ENCODE measurements at places on chromosomes 3 and 15.
A peak's percentile ranks its signal among the peaks of the same experiment; 100 is the strongest.

DNA sequence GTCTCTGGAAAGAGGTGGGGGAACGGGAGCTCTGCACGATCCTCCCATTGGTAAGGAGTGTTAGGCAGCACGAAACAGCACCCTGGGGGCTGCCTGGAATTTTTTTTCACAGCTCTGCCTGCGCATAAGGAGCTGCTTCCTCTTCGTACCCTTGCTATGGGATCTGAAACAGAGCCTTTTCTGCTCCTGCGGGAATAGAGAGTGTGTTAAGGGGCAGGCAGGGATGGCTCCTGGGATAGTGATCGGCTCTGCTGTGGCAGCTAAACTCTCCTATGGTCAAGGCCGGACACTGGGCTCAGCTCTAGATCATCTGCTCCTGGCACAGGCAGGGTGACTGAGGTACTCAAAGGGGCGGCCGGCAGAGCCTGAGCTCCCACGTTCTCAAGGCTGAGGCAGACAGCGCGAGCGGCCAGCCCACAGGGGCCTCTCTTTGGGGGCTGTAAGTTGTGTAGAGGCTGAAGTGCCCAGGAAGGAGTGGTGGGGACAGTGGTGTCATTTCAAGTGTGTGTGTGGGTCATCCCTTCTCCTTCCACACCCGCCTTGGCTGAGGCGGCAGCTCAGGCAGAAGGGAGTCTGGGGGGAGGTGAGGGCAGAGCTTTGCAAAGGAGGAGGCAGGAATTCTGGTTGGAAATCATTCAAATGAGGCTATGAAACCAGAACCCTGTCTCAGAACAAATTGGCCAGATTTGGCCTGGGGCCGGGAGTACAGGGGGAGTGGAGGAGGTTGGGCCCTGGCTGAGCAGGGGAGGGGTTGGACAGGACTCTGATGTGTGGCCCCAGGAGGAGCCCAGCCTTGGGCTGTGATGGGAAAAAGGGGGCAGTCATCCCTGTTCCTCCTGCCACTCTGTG is 31.0 kb downstream of the EPHB3 start:
- DNase-seq: no peak

DNA sequence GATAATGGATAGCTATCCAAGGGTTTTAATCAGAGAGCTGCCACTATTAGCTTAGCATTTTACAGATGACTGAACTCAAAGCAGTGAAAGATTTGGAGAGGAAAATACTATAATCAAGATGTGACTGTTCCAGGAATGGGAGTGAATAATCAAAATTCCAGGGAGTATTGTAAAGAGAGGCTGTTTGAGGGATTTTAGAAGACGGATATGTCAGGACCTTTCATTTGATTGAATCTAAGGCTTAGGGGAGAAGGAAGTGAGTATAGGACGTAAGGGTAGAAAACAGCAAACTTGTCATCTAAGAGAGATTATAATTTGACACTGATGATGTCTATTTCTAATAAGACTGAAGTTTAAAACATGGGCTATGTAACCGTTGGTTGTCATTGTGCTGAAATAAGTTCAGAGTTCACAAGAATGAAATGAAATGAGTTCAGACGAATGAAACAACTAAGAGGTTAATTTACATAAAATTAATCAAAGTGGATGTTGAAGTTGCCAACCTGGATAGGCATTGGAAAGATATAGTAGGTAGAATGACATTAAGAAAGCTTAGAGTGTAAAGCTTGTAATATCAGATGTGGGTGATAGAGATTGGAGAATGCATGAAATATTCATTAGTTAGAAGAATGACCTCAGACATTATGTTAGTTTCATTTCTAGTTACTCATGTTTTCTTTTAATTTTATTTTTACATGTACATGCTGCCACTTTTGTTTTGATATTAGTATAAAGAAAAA is 842.8 kb downstream of the SI start:
- DNase-seq: no peak

DNA sequence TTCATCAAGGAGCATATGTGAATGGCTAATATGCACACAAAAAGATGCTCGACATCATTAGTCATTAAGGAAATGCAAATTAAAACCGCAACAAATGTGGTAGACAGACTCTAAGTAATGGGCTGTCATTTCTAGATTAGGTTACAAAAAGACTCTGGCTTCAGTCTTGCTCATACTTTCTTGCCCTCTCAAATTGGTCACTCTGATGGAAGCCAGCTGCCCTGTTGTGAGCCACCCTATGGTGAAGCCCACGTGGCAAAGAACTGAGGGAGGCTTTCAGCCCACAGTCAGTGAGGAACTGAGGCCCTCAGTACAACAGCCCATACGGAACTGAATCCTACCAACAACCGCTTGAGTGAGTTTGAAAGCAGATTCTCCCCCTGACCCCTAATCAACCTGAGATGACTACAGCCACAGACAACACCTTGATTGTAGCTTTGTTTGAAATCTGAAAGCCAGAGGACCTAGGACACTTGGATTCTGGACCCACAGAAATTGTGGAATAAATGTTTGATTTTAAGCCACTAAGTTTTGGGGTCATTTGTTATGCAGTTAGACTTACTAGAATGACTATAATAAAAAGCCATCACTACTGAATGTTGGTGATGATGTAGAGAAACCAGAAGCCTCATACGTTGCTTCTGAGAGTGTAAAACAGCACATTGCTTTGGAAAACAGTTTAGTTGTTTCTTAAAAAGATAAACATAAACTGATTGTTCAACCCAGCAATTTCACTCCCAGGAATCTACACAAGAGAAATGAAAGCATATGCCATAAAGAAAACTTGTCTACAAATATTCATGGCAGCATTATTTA is 45.7 kb downstream of the EHHADH start:
- peak; percentile 92 for DNase-seq

DNA sequence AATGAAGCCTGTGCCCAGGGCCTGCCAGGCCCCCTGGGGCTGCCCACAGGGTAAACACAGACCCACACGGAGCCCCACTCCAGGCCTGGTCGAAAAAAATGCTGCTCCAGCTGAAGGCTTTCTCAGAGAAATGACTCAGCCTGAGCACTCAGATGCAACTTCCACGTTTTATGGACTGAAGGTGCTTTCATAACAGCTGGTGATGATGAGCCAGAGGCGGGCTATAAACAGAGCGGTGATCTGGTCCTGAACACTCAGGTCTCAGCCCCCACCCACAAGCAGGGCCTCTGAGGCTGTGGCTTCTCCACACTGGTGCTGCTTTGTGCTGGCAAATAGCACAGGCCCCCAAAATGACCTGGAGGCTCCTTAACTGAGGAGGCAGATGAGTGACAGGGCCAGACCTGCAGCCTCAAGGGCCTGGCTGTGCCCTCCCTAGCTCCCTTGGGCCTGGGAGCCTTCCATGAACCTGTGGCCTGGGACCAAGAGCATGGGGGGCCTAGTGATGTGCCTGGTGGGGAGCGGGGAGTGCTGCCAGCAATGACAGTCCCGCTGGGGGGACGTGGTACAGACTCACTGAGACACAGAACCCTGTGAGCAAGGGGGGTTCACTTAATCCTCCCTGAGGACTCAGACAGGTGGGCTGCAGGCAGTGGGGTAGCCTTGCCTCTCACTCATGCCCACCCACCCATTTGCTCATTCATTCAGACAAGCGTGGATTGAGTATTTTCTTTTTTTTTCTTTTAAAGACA is 23.0 kb upstream of the FURIN start:
- peak; percentile 90 for DNase-seq

DNA sequence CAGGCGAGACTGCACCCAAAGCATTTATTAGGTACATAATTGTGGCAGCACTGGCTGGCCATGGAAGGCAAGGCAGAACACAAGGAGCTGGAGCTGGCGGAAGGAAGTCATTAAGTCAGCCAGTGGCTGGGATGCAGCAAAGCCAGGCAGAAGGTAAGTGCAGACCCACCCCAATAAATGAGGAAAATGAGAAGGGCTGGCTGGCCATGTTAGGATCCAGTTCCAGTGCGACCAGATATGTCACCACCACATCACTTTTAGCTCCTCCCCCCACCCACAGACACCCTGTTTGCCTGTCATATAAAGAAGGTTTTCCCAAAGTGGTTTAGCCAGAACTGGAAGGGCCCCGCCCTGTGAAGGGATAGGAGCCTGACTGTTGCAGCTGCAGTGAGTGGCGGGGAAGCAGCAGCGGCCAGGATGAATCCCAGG is at the start of gene FURIN:
Gene FURIN (plus strand): TSS at position 328 of the 429 bp plus-strand sequence. CDS start 7,153 bp downstream, outside the sequence.
- peak; percentile 86 for DNase-seq

DNA sequence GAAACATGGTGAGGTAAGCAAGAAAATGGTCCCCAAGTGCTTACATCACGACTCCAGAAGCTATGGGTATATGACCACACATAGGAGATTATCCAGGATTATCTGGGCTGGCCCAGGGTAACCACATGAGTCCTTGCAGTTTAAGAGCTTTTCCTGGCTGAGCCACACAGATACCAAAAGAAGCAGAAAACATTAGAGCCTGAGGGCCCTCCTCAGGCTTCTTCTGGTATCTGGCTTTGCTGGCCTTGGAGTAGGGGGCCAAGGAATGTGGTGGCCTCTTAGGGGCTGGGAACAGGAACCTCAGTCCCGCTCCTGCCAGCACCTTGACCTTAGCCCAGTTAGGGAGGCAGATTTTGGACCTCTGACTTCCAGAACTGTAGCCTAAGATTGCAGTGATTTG is 259.1 kb downstream of the KCNMB2 start:
- DNase-seq: no peak

DNA sequence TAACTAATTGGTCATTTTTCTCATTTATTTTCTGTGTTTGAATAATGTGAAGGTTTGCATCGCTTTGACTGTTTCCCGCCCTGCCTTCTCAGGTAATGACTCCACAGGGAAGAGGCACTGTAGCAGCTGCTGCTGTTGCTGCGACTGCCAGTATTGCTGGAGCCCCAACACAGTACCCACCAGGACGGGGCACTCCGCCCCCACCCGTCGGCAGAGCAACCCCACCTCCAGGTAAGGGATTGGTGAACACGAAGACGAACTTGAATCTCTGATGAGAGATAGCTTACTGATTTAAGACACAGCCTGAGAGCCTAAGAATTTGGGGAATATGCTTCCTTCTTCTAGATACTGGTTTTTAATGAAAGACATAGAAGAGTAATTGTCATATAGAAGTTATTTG is 22.9 kb downstream of the SNRPN start:
- DNase-seq: no peak
